Endothelial cell (in vitro differentiated cells): ENCODE measurements at places on chromosomes 1 and 21. TPM values are rescaled to one million over a fixed set of nuclear protein-coding genes. Genes with fewer than 3 reads are reported as not detected.

RXRG gene
- not detected for total RNA-seq

LINGO4 gene
- total RNA-seq = 0.13 TPM

GRCh38 chr1:10942542-10942912, 69.9 kb upstream of the TARDBP start:
- no peak for DNase-seq

DNA sequence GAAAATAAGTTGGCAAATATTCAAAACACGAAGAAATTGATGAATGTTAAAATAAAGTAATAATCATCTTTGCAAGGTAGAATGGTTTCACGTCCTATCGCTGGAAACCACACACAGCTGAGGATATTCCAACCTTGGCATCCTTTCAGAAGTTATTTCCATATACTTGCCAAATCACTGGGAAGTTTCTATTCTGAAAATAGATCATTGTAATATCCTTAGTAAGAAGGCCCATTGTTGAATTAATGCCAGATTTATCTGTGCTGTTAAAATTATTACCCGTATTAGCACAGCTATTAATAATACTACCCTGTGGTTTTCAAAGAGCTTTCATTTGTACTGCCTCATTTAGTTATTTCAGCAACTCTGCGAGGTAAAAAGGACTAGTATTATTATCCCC, 81.1 kb downstream of the OLFM3 start:
- DNase-seq = no peak

- DNase-seq = no peak
Measured at GRCh38 chr1:35506960-35507912, 50.0 kb downstream of the KIAA0319L start.
